M059J (cell line): ENCODE measurements at places on chromosomes 2 and 18. TPM values are rescaled to one million over a fixed set of nuclear protein-coding genes. Genes with fewer than 3 reads are reported as not detected.
A peak's percentile ranks its signal among the peaks of the same experiment; 100 is the strongest.

DNA sequence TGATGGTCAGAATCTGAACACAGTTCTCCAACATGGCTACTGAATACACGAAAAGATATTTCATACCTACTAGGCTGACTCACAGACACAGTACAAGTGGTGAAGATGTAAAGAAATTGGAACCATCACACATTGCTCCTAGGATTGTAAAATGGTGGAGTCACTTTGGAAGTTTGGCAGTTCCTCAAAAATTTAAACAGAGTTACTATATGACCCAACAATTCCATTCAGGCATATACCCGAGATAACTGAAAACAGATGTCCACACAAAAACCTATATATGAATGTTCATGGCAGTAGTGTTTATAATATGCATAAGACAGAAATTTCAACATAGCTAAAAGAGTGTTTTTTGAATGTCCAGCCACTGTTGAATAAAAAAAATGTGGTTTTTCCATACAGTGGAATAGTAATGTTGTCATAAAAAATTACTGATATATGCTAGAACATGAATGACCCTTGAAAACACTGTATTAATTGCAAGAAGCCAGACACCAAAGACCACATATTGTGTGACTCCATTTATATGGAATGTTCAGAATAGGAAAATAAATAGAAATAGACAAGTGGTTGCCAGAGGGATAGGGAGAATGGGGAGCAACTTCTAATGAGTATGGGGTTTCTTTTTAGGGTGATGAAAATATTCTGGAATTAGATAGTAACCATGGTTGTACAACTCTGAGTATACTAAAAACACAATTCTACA is 10.1 kb downstream of the RMP24 start:
- peak; percentile 31 for DNase-seq

GRCh38 chr2:165369131-165369897 is 100.2 kb upstream of the CSRNP3 start:
- no peak for DNase-seq

GRCh38 chr2:165573534-165574461 is 104.3 kb downstream of the CSRNP3 start:
- peak; percentile 42 for DNase-seq

The CNDP1 gene
- total RNA-seq, result not detected in 2 replicates

DNA sequence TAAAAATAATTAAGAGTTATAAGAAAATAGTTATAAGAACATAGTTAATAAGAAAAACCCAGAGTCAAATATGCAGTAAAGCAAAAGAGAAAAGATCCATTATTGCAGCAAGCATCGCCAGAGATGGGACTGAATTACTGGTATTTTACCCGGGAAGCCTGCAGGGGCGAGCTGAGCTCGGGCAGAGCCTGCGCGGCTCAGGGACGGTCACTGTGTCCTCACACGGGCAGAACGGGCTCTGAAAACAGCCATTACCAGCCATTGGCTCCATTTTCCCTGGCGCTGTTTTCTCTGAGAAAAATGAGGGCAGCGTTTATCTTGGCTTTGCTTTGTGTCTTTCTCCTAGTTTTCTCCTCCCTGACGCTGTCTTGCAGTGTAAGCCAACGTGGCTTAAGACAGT is 95.3 kb upstream of the ALKAL2 start:
- DNase-seq, result peak; percentile 13

- no peak for DNase-seq
Observed at GRCh38 chr2:46821600-46821999, 94.0 kb downstream of the MCFD2 start.

The EVA1A gene
- 122 and 124 TPM in 2 replicates for total RNA-seq

The REG1B gene
- total RNA-seq, result not detected in 2 replicates

The SULT1C4 gene
- total RNA-seq, result not detected in 2 replicates

GRCh38 chr2:221876016-221876415 is 303.9 kb upstream of the EPHA4 start:
- DNase-seq, result no peak

The SERPINB10 gene
- not detected in 2 replicates for total RNA-seq

DNA sequence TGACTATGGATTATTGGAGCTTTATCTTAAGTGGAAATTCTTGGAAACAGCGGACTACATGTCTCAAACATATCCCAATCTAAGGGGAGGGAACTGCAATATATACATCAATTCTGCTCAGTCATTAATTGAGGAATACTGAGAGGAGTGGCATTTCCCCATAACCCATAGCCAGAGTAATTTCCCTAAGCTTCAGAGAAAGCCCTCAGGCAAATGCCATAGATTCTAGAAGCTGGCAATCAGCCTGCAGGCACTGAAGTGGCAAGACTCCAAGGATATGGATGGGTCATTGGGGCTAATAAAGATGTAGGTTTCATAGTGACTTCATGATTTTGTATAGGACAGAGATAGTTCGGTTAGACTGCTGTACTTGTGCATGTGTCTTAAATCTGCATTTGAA is 1960.5 kb upstream of the PIK3C3 start:
- peak; percentile 58 for DNase-seq

The GPR39 gene
- total RNA-seq, result 8.2 and 10.7 TPM in 2 replicates

GRCh38 chr2:41727711-41728110 is 320.1 kb upstream of the PKDCC start:
- no peak for DNase-seq

DNA sequence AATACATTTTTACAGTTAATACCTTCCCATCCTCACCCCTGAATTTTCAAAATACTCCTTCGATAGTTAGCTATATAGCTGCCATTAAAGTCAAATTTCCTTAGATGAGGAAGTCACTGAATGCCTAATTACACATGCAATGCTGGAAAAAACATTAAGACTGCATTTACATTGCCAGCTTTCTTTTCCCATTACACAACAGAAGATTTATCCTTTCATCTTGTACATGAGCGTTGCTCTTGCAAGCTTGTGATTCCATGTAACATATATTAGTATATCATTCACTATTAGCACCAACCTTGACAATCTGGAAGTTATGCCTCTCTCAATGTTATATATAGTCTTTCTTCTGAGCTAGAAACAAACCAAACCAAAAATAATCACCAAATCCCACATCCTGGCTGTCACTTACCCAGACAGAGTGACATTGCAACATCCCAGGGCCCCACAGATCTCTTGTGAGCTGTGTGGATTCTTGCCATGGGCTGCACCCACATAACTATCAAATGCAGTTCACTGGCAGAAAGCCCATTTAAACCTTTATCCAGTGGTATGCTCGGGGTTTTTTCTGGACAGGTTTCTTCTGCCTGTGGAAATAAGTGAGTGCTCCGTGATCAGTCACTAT is 79.2 kb upstream of the PAPOLG start:
- DNase-seq, result no peak

The RAX gene
- not detected in 2 replicates for total RNA-seq

GRCh38 chr2:216259081-216259480 is 113.2 kb downstream of the MARCHF4 start:
- DNase-seq, result no peak

The DNAJB2 gene
- total RNA-seq, result 33.2 and 45.9 TPM in 2 replicates

GRCh38 chr2:73087311-73087710 is 15.8 kb upstream of the SFXN5 start:
- DNase-seq, result no peak

DNA sequence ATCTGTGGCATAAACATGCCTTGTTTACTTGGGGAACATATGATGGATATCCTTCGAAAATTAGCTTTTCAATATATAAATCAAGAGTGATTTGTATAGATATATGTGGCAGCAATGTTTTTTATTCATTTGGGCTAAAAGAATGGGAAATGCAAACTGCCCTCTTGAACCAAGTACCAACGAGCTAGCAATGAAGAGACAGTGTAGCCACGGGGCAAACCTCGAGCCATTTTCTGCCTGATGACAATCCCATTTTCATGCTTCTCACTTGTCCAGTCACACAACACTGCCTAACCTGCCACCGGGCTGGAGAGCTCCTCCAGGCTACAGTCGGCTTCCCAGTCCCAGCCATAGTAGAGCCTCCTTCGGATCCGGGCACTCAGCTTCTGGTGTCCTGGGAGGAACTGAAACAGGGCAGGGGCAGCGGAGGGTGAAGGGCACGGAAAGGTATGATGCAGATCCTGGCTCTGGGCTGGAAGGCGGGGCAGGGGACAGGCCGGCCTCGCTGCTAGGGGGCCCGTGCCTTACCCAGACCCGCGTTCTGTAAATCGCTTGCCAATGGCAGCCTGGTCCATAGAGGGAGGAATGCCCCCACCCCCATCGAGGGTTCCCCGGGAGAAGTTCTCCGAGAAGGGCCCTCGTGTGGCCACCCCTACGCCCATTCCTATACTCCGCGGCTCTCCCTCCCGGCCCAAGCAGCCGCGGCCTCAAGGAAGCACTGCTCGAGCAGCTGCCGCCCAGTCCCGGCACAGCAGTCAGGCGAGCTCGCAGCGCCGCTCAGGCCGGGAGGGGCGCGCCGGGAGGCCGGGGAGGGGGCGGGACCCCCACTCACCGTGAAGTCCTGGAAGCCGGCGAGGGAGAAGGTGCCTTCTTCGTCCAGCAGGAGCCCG is 552 bp downstream of the CNPPD1 start:
- DNase-seq, result peak; percentile 42

DNA sequence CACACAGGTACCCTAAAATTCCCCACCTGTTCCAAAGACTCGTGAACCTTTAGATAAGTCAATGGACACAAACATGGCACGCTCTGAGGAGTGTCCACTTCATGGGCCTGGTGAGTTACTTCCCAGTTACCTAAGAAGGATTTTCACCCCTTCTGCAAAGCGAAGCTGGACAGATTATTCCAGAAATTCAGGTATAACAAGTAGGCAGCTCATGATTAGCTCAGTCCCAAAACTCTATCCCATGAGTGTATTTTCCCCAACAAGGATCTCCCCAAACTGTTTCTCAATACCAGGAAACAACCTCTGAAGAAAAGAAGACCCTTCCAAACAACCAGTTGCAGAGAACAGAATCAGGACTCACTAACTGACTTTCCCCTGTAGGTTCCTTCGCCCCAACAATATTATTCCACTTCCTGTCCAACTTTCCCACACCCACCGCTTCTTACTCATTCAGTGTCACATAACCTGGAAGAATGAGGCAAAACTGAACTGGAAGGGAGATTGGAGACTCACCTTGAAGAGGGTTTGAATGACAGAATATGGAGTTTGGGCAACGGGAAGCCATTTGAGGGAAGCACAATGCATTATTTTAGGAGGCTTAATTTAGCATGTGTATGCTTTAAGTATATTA is 120.1 kb downstream of the ANTXR1 start:
- DNase-seq, result peak; percentile 12

- no peak for DNase-seq
Observed at GRCh38 chr2:3911882-3912455, 208.6 kb downstream of the DCDC2C start.

The RAPH1 gene
- total RNA-seq, result 9.3 and 13.8 TPM in 2 replicates
